ENCODE measurements at places on chromosomes 12 and 14.

- no peak for DNase-seq
Measured at GRCh38 chr12:132171293-132171967, 27.2 kb downstream of the NOC4L start.

- DNase-seq, result no peak
Measured at GRCh38 chr12:110677206-110677911, 11.6 kb downstream of the HVCN1 start.

- DNase-seq, result no peak
Measured at GRCh38 chr14:90560991-90561390, 164.2 kb downstream of the CALM1 start.

DNA sequence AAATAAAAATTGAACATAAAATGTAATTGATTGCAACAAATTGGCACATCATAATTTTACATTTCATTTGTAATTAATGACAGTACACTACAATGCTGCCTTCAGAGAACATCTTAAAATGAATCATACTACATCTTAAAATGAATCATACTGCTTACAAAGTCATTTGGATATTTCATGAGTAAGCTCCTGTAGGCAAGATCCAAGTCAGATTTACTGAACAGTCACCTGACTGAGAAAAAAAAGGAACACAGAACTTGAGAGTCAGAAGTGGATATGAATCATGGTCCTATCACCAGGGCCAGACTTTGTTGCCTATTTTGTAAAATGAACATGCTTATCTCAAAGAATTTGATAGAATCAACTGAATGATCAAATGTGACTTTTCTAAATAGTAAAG, 32.7 kb upstream of the FBLN5 start:
- DNase-seq, result no peak

- DNase-seq, result no peak
Measured at GRCh38 chr14:30638926-30639325, 16.8 kb downstream of the SCFD1 start.

GRCh38 chr14:31926652-31927347, 150.3 kb upstream of the ARHGAP5 start:
- no peak for DNase-seq

- no peak for DNase-seq
Measured at GRCh38 chr12:69513297-69513696, 43.1 kb downstream of the FRS2 start.

DNA sequence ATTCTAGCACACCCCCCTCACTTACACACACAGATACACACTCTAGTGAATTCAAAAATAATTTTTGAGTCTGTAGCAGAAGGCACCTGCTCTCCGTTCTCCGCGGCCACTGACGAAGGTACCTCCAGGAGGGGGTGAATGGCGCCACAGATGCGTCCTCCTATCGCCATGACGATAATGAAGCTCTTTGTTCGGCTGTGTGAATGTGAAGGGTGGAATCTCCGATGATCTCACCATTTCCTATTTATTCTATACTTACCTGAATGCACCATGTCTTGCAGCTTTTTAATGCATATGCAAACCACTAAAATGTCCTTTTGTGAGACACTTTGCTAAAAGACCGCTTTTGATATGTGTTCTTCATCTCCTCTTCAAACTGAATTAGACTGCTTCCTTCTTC, 162.7 kb downstream of the EGLN3 start:
- no peak for DNase-seq

GRCh38 chr12:25884024-25884919, 74.2 kb upstream of the RASSF8 start:
- DNase-seq, result no peak

GRCh38 chr12:49948866-49949845, 1.4 kb upstream of the AQP2 start:
- no peak for DNase-seq

- no peak for DNase-seq
Measured at GRCh38 chr12:89451841-89452251, 72.8 kb downstream of the GALNT4 start.

DNA sequence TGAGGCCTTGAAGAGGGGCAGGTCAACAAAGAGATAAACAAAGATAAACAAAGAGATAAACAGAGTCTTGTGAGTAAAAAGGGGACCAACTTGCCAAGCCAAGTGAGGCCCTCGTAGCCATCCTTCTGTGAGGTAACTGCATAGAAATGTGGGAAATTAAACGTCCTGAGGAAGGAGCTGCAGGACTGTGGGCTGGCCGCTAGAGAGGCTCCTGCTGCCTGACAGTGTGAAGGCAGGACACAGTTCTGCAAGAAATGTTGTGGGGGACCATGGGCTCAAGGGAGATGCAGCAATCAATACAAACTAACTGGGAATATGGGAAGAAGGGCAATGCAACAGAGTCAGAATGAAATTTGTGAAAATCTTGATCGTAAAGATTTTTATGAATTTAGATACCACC, 91.9 kb downstream of the SLC8A3 start:
- DNase-seq, result no peak

All from stimulated activated CD8-positive, alpha-beta memory T cell treated with anti-CD3 and anti-CD28 coated beads, Interleukin-4, amount 100 ng/mL, for 4 hours (primary cell).